Activated T-cell treated with anti-CD3 and anti-CD28 coated beads for 1 hour (primary cell): ENCODE measurements at places on chromosomes 2 and 18.

GRCh38 chr2:151878655-151879563 is 50.7 kb upstream of the ARL5A start:
- no peak for DNase-seq

DNA sequence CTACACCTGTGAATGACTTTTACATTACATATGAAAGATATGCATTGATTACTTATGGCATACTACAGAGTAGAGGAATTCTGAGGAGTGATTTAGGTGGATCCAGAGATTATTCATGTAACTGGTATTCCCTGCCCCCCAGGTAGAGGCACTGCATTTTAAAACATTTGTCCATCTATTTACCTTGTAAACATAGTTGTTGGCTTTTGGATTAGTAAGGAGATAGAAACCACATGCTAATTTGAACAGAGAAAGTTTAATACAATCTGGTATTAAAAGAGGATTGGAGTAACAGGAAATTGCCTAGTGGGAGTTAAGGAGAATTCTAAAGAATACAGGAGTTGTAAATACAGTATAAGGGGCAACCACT is 15.9 kb downstream of the GALNT3 start:
- no peak for DNase-seq

DNA sequence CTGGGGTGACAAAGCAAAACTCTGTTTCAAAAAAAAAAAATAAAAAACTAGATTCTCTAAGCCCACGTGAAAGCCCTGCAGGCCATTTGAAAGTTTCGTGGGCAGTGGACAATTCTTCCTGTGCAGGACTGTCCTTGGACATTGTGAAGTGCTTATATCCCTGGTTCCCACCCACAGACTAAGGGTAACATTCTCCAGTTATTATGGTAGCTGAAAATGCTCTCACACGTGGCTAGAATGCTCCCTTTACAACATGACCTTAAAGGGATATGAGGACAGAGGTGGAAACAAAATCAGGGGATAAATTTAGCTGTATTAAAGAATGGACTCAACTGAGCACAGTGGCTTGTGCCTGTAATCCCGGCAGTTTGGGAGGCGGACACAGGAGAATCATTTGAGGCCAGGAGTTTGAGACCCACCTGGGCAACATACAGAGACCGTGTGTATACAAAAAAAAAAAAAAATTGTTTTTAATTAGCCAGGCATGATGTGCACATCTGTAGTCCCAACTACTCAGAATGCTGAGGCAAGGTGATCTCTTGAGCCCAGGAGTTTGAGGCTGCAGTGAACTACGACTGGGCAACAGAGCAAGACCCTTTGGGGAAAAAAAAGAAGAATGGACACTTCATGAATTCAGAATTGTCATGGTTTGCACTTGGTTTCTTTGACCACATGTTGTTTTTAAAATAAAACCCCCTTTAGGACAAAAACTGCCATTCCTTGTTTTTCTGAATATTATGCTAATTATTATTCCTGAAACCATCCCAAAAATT is 167.9 kb downstream of the MGAT5 start:
- no peak for DNase-seq

DNA sequence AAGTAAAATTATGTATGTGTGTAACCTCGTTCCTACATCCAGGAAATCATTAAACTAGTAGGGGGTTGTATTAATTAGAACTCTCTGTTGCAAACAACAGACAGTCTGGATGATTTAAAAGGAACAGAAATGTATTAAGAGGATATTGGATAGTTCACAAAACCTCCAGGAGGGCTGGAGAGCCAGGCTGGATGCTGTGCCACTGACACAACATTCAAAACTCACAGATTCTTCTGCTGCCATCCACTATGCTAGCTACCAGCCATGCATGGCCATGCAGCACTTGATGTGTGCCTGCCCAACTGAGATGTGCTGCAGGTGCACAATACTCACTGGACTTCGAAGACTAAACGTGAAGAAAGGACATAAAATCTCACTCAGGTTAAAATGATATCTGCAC is 48.2 kb upstream of the SH3RF3 start:
- DNase-seq = no peak
